ENCODE measurements at places on chromosomes 5 and 9.

- peak; percentile 26 for DNase-seq
Measured at GRCh38 chr9:13386935-13387733, 107.6 kb upstream of the MPDZ start.

DNA sequence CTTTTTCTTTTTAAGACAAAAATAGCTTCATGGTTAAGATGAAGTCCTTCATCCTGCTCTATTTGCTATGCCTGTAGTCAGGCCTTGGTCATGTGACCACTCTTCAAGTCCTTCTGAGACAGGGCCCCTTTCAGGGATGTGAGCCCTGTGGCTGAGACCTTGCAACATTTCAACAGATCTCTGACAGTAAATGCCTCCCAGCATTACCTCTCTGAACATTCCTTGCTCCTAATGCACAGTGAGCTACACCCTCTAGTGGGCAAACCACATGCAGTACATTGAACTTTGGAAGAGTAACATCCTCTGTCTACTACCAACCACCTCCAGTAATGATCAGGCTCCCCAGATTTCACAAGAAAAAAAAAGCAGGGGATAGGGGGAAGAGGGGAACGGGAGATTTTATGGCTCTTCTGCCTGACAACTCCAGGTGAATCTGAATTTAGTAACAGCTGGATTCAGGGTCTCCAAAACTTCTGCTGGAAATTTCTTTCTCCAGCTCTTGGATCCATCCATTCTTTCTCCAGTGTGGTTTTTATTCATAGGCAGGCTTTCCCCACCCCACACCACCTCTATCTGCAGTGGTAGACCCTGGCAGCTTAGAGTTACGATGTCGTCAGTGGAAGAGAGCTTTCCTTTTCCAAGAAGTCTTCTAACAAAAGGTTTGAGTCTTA, 8.9 kb upstream of the FBXO38 start:
- DNase-seq: peak; percentile 60

DNA sequence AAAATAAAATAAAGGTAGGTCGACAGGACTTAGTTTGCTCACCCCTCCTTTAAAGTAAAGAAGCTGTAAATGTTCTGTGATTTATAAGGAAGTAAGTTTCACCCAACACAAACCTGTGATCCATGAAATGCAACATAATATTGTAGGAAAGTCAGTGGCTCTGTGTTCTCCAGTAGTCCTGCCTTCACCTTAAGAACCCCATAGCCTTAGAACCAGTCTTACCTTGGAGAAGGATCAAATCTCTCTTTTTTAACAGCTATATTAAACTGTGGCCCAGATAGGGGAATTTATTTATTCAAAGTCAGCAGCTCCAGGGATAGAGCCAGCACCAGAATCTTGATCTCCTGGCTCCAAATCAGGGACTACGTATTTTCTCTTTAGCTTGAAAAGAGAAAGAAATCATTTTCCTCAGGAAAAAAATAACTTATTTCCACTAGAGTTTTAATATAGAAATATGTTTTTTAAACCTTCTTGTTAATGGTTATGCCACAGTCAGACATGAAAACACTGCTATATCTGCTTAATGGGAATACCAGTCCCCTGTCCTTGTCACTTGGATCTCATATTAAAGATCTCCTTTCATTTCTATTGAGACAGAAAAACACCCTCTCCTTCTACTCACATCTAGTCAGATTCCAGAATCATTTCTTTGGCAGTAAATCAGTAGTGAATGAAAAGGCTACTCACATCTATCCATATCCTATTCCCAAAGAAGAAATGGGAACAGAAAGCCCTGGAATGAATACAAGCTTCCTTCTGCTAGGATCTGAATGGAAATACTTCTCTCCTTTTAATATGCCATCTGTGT, 269.2 kb upstream of the TNC start:
- DNase-seq: no peak

- DNase-seq: no peak
Measured at GRCh38 chr9:97860451-97861147, 7.6 kb downstream of the FOXE1 start.

- no peak for DNase-seq
Measured at GRCh38 chr5:5688194-5688924, 265.9 kb downstream of the ICE1 start.

DNA sequence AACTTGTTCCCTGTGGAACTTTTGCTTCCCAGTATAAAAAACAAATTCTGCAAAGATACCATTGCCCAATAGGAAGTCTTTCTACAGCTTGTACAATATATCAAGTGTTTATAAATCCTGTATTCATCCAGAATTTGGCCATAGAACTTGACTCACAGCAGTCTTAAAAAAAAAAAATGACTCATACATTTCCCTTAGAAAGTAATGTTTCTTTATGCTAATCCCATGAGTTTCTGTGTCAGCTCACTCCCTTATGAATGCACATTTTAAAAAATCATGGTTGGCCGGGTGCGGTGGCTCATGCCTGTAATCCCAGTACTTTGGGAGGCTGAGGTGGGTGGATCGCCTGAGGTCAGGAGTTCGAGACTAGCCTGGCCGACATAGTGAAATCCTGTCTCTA, 89.3 kb upstream of the DMRT1 start:
- DNase-seq: no peak

- no peak for DNase-seq
Measured at GRCh38 chr5:6377582-6377904, 804 bp downstream of the MED10 start.

GRCh38 chr9:105399117-105399516, 48.7 kb upstream of the FSD1L start:
- no peak for DNase-seq

GRCh38 chr5:122615146-122615545, 159.7 kb upstream of the SNX2 start:
- DNase-seq: no peak

- no peak for DNase-seq
Measured at GRCh38 chr5:122219436-122220166, 90.3 kb downstream of the ZNF474 start.

DNA sequence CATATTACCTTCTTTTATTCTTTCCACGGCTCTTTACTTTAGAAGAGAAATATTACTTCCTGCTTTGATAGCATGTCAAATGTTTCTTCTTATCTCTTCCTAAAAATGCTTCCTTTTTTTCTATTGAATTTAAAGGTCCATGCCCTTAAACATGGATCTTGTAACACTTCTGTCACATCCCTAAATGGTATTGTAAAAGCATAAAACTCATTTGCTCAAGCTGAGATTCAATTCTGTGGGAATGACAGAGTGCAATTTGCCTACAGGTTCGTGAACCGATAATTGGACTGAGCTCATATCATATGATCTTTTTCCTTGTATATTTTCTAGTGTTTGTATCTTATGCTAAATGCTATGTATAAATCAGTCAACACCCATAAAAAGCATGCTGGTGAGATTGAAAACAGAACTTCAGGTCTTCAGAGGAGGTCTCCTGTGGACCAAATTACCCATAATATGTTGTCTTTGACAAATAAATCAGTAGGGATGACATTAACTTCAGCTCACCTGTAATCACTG, 429.3 kb downstream of the TMEM232 start:
- no peak for DNase-seq

GRCh38 chr5:10690460-10691440, 70.3 kb downstream of the DAP start:
- no peak for DNase-seq

- no peak for DNase-seq
Measured at GRCh38 chr9:110777196-110777875, 108.7 kb downstream of the MUSK start.

GRCh38 chr5:173581408-173582215, 34.8 kb downstream of the BOD1 start:
- peak; percentile 70 for DNase-seq

DNA sequence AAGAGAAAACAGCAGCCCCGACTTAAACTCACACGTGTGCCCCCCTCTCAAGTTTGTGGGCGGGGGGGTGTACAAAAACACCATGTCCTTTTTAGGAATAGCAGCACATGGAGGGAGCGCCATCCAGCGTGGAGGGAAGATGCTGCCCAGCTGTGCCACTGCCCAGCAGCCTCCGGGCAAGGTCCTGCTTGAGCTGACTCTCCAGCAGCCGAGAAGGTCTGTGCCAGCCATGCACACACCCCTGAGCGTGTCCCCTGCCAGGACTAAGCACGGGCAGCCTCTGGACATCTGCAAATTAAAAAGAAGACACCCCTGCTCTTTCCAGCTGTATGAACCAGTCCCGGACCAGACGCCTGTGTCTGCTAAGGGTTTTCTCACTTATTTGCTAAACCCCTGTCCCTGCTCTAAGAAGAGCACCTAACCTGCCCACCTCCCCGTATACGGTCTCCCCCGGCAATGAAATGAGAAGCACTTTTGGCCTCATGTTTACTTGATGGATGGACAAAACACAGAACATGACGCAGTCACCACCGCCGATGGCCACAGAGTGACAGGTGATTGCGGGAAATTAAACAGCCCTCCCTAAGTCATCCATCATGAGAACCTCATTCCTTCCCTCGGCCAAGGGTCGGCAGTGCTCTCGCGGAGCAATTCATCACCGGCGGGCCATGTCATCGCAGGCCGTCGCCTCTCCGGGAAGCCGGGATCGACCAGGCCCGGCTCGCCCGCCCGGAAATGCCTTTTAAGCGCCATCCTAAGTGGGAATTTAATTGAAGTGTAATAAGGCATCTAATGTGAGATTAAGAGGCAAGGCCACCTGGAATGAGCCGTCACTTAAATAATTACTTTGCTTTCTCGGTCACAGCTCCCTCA, 96.9 kb downstream of the OLFM1 start:
- no peak for DNase-seq

DNA sequence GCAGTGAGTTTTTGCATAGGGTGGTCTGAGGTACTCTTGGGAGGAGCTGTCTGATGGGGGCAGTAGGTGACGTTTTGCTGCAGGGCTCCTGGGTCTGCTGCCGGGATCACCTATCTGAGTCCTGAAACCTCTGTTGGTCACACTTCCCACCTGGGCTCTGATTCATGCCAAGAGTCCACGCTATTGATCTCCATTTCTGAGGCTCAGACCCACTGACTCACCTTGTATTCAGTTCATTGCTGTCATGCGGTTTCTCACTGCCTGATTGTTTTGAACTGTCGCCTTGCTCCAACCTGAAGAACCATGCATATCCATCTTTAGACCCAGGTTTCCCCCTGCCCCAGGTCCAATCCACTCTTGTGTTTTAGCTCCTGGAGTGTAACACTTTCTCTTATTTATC, 101.3 kb downstream of the NPR3 start:
- DNase-seq: no peak

- DNase-seq: peak; percentile 92
Measured at GRCh38 chr5:126587551-126588390, 7.2 kb downstream of the ALDH7A1 start.

DNA sequence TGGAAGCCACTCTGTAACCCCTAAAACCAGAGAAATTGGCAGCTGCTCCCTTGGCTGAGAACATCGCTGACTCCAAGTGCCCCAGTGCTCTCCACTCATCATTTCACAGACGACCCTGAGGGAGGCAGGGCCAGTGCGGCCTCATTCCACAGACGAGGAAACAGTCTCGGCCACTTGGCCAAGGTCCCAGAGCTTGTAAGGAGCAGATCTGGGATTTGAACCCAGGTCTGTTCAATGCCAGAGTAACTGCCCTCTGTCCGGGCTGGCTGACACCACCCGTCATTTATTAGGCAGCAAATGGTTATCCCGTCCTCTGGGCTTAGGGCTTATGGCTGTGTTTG, 19.9 kb upstream of the IER5L start:
- DNase-seq: no peak

- no peak for DNase-seq
Measured at GRCh38 chr5:38540314-38540713, 16.1 kb downstream of the LIFR start.

DNA sequence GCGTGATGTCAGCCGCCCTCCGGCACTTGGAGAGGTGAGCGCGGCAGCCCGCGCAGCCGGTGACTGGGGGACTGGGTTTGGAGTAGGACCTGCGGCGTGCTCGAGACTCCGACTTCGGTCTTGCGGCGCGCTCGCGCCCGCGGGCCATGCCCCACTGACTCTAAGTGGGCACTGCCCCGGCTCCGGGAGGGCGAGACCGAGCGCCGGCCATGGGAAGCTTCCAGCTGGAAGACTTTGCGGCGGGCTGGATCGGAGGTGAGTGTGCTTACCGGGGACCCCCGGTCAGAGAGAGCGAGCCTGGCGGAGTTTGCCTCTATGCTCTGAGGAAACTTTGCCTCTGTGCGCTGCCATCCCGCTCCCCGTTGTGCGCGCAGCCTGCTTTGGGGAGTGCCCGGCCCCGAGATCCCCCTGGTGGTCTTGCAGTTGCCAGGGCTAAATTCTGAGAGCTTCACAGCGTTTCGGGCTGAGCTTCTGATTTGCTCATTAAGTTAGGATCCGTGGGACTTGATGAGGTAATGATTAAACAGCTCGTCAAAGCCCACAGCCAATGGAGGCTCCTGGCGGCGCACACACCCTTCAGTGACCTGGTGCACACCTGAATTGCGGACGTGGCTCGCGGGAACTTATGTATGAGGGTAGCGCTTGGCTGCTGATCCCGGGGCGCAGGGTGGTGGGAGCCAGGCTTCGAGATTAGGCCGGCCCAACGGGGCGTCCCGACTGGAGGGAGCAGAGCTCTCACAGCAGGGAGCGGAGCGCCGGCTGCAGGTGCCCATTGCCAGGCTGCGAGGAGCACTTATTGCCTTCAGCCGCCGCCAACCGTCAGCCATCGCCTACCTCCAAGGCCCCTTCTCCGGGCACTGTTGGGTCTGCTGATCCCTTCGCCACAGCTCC, at the start of gene SLC25A48:
Gene SLC25A48 (plus strand): TSS at position 25 of the 891 bp plus-strand sequence. CDS start 185 bp downstream, at position 210.
- no peak for DNase-seq

- DNase-seq: no peak
Measured at GRCh38 chr5:175556794-175557193, 78.4 kb downstream of the SFXN1 start.

DNA sequence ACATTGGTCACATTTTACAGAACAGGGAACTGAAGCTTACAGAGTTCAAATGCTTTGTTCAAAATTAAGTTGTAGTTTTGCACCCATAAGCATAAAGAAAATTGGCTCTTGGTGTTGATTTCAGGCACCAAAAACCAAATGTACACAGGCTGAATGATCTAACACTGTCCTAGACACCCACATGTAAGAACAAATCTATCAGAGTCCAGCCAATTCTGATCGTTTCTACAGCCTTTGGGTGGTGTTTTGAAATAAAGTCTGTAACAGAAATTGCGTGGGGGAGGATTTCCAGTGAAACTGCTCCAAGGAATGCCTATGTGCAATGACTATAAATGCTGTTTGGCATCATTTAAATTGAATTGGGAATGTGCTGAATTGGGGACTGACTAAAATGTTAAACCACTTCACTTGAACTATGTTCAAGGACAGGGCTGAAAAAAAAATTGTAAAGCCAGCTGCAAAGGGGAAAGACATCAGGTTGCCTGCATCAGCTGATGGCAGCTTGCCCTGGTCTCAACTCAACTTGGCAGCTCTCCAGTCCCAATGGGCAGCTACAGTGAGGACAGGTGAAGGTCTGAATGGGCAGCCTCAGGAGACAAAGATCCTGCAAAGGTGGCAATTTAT, 92.2 kb upstream of the TRPC7 start:
- no peak for DNase-seq

DNA sequence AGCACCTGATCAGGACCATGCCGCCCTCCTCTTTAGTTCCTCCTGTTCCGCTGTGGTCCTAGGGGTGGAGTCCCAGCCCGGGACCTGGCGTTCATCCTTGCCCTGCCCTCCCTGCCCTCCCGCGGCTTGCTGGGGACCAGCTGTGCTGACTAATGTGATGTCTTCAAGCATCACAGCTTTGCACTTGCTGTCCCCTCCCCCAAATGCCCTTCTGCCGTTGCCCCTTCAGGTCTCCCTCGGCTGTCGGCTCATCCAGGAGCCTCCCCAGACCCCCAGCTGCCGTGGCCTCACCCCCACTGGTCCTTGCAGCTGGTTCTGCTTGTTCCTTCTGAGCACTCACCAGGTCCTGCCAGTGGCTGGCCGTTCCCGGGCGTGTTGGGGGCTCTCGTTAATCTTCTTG, 19.9 kb downstream of the RXRA start:
- no peak for DNase-seq
